Liver (tissue), 10 donors: ENCODE measurements at places on chromosomes 12 and 14. TPM values are rescaled to one million over a fixed set of nuclear protein-coding genes. Genes with fewer than 3 reads are reported as not detected.

DNA sequence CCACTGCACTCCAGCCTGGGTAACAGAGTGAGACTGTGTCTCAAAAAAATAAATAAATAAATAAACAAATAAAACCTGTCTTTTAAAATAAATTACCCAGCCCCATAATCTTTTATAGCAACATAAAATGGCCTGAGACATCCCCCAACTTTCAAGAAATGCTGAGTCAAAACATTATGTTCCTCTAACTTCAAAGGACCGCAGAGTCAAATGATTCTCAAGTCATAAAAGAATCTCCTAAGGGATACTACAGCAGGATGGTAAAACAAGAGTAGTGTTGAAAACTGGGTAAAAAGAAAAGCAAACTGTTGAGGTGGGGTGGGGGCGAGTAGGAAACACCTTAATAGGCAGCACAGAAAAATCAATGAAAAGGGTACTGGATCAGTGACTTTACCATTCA is 9.5 kb downstream of the BLTP3B start:
- H3K4me1 ChIP-seq, result peaks cover 18% of the 10 kb centered on the region
- no peak overlapping the region for H3K27ac ChIP-seq
- no peaks in the 10 kb centered on the region for H3K27me3 ChIP-seq

DNA sequence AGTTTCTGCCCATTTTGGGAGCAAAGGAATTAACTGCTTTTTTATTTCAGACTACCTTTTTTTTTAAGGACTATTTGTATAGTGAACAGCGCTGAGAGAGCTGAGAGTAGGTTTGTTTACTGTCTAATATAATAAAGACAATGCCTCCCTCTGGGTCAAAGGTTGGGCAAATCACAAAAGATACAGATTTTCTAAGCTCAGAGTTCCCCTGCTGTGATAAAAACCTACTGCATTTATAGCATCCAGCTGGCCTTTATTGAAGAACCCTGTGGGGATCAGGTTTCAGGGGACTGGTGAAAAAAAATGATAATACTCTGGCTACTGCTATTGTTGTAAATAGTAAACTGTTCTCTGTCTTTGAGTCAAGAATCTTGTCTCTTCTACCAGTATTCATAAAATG is 28.7 kb downstream of the CCDC59 start:
- no peak overlapping the region for H3K27ac ChIP-seq
- no peak overlapping the region for H3K4me3 ChIP-seq
- no peaks in the 10 kb centered on the region for H3K27me3 ChIP-seq
- H3K4me1 ChIP-seq, result no peaks in the 10 kb centered on the region
- no peak for DNase-seq

DNA sequence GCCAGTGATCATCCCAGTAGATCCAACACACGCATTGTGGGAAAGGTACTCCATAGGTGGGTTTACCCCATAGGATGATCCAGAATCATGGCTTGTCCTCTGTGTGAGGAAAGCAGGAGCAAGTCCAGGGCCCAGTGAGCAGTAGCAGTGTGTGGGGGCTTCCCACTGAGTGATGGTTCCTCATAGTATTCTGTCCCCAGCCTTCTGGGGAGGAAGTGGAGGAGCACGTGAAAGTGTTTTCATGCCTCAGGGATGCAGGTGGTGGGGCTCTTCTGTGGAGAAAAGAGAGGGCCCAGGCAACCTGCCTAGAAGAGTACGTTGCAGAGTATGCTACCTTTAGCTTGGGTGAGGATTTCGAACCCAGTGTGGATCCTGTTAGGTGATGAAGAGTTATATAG is 56.5 kb downstream of the SUSD6 start:
- no peaks in the 10 kb centered on the region for H3K27me3 ChIP-seq
- no peaks in the 10 kb centered on the region for H3K36me3 ChIP-seq
- H3K27ac ChIP-seq, result no peak overlapping the region
- no peak overlapping the region for H3K4me3 ChIP-seq
- DNase-seq, result no peak

DNA sequence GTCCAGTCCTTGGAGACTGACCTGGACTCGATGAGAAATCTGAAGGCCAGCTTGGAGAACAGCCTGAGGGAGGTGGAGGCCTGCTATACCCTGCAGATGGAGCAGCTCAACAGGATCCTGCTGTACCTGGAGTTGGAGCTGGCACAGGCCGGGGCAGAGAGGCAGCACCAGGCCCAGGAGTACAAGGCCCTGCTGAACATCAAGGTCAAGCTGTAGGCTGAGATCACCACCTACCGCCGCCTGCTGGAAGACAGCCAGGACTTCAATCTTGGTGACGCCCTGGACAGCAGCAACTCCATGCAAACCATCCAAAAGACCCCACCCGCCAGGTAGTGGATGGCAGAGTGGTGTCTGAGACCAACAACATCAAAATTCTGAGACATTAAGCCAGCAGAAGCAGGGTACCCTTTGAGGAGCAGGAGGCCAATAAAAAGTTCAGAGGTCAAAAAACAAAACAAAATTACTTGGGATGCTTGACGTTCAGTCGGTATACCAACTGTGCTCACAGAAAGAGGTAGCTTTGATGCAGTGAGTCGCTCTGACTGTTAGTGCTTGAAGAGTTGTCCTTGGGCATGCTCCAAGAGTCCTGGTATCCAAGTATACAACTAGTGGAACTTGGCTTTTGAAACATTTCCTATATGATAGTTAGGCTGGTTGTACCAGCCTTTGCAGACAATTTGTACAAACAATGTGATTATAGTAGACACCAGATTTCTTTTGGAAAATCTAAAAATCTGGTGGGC is 4.8 kb downstream of the MED6 start:
- peaks cover 12% of the 10 kb centered on the region for H3K4me1 ChIP-seq
- DNase-seq, result no peak
- peaks cover 56% of the 10 kb centered on the region for H3K36me3 ChIP-seq
- no peak overlapping the region for H3K27ac ChIP-seq
- no peaks in the 10 kb centered on the region for H3K27me3 ChIP-seq

DNA sequence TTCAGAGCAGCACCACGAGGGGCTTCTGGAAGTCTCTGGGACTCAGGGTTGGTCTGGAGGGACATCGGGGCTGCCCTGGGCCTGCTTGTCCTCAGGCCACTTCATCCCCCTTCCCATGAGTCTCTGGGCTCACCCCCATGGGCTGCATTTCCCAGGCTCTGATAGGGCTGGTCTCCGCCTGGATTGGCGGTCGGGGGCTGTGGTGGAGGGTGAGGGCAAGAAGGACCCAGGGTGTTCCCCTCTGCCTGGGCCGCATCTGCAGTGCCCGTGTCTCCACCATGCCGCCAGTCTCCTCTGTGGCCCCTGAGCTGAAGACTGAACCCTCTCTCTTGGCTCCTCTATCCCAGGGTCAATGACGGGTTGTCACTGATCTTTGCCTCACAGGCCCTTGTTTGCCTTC is 242.1 kb downstream of the ADGRD1 start:
- H3K36me3 ChIP-seq, result no peaks in the 10 kb centered on the region
- no peak overlapping the region for H3K27ac ChIP-seq
- DNase-seq, result no peak
- peaks cover 4% of the 10 kb centered on the region for H3K27me3 ChIP-seq
- no peak overlapping the region for H3K4me3 ChIP-seq

DNA sequence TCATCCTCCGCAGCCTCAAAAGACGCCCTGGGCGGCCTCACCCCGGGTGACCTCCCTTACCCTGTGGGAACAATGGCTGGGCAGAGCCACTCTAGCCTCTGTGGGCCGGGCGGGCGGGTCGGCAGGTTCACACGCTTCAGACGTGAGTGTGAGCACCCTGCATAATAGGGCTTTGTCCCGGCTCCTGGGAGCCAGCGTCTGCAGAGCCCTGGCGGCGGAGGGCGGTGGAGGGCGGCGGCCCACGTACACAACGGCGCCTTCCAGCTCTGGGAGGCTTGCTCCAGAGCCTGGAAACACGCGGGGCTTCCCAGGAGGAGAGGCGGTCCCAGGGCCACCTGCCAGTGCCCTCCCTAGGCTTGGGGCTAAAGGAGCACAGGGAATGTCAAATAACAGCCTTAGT is 205.6 kb downstream of the BCL11B start:
- DNase-seq, result no peak
- H3K27me3 ChIP-seq, result no peaks in the 10 kb centered on the region
- no peaks in the 10 kb centered on the region for H3K4me1 ChIP-seq
- no peak overlapping the region for H3K27ac ChIP-seq
- no peak overlapping the region for H3K4me3 ChIP-seq

GRCh38 chr14:70730393-70730792 is 78.9 kb downstream of the MAP3K9 start:
- H3K36me3 ChIP-seq, result no peaks in the 10 kb centered on the region
- no peaks in the 10 kb centered on the region for H3K4me1 ChIP-seq
- no peaks in the 10 kb centered on the region for H3K27me3 ChIP-seq
- no peak overlapping the region for H3K27ac ChIP-seq
- no peak overlapping the region for H3K4me3 ChIP-seq

PPP4R4 gene
- 0.67 TPM for total RNA-seq

CNIH1 gene
- total RNA-seq, result 102 TPM

KLRK1 gene
- total RNA-seq, result 0.98 TPM

ASPG gene
- 42.4 TPM for total RNA-seq
